ENCODE measurements at places on chromosomes 5 and 9.

GRCh38 chr5:62341783-62342475 lies 35.9 kb downstream of the KIF2A start:
- DNase-seq, result no peak

- no peak for DNase-seq
Measured at GRCh38 chr5:75048457-75048953, 3.9 kb downstream of the GCNT4 start.

- DNase-seq, result no peak
Measured at GRCh38 chr5:148541054-148541835, 113.1 kb downstream of the HTR4 start.

DNA sequence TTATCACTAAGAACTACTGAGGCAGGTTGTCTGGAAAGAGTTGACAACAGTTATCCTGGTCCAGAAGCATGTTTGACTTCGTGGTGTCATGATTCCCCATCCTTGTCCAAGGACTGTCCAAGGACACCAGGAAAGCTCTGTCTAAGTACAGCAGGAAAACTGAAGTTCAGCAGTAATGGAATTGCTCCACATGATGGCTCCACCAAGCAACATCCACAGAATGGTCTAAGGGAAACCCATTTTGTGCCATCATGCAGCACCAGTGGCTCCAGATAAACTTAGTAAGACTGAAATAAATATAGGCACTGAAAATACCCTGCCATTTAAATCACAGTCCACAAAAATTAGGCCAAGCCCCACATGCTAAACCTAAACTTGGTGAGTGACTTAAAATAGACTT lies 192.8 kb downstream of the CDH18 start:
- no peak for DNase-seq

DNA sequence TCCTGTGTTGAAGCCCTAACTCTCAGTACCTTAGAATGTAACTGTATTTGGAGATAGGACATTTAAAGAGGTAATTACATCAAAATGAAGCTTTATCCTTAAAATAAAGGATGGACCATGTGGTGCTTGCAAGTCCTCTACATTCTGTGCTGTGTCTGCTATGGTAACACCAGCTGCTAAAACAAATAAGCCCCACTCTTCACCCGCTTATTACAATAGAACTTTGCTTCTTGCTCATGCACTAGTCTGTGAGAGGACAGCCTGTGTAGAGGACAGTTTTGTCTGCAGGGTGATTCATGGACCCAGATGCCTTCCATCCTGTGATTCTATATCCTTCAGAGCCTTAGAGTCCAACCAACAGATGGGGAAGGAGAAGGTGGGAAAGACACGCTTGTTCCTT lies 12.5 kb upstream of the IGFBPL1 start:
- no peak for DNase-seq

All from right hindlimb (tissue), 1 donor.